T-helper 2 cell (primary cell): ENCODE measurements at places on chromosomes 13 and 19.
A peak's percentile ranks its signal among the peaks of the same experiment; 100 is the strongest.

DNA sequence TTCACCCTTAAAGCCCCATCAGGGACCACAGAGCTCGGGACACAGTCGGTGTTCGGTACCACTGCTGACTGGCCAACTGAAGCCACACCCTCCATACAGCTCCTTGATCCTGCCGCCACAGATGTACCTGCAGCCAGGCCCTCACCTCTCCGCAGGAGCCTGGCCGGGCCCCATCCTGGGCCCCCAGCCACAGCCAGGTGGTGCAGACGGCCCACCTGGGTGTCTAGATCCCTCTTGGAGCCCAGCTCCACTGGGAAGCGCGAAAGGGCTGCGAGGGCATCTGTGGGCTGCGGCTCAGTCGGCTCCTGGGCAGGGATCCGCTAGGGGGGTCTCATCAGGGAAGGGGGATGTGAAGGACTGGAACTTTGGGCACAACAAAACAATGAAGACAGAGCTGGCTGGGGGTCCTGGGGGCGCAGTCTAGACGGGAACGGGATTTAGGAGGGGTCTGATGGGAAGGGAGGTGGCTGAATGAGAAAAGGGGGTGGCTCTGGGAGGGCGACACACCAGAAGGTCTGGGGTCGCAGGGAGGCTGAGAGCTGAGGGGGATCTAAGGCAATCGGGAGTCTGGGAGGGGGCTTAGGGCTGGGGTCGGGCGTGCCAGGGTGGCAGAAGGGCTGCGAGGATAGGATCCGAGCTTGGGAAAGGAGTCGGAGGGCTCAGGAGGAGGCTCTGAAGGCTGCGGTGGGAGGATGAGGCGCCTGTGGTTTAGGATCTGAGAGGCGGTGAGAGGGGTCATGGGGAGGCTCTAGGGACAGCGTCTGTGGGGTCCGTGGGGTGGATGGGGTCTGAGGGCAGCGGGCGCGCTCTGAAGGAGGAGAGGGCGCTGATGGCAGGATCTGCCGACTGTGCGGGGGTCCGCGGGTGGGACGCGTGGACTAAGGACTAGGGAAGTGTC is 15.8 kb downstream of the PRODH2 start:
- no peak for DNase-seq

DNA sequence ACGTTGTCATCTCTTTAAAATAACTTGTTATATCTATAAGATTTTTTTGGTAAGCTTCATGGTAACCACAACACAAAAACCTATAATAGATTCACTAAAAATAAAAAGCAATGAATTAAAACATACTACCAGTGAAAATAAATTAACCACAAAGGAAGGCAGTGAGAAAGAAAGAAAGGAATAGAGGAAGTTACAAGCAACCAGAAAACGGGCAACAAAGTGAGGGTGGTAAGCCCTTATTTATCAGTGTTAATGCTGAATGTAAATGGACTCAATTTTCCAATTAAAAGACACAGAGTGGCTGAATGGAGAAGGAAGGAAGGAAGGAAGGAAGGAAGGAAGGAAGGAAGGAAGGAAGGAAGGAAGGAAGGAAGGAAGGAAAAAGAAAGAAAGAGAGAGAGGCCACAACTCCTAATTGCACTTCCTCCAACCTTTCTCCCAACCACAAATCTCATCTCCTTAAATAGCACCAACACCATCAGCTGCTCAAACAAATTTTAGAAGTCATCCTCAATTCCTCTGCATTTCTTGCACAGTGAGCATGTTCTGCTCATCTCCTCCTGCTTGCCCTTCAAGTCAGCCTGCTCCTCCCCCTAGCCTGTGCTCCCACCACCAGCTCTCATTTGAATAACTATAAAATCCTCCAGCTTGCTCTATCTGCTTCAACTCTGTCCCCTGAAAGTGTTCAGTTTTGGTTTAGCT is 48.6 kb downstream of the CCNA1 start:
- no peak for DNase-seq

DNA sequence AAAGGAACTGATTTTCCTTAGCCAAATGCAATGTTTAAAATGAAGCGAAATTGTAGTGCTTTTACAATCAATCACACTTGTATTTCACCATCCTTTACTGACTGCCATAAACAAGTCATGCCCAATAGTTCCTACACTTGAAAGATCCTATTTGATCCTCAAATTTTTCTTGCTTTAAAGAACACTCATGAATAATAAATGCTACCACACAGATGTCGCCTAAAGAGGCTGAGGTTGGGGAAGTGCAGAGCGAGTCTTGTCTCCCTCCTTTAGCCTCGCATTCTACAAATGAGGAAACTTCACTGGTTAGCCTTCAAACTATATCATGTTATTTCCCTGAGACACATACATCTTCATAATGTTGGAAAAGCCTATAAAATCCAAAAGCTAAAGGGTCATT is 18.7 kb upstream of the AMER2 start:
- no peak for DNase-seq

GRCh38 chr19:49847731-49848696 is 2.9 kb upstream of the PTOV1 start:
- no peak for DNase-seq

DNA sequence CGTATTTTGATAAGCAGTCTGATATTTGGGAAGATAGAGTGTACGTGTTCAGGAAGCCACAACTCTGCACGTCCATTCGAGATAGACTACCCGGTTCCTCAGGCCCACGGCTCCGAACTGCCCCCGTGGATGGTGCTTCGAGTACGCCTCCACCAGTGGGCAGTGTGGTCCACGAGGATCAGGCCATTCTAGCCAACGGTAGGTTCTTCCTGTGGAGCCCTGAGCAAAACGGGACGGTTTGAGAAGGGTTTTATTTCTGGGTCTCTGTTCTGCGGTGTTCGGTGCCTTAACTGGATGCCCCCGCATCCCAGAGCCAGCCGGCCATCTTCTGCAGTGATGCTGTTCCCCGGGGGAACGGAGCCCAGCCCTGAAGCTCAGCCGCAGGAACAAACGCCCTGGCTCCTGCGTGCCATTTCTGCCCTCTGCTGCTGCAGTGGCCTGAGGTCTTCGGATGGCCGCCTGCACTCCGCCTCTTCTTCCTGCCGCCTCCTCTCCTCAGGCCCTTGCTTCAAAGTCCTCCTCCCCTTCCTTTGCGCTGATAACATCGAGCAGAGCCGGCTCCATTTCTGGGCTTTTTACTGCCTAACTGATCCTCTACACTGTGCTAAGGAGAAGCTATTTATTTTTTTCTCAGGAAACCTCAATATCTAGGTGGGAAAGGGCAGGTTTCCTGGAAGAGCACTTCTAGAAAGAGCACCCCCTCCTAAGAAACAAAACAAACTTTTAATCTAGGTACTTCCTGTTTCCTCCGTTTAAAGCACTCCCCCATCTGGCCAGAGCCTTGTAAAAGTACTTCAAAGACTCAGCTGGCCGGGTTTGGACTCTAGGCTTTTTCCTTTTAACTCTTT is 36.2 kb upstream of the SLC46A3 start:
- DNase-seq = no peak

- DNase-seq = no peak
These were observed 35.3 kb downstream of the SOX1 start for GRCh38 chr13:112102243-112102642.

DNA sequence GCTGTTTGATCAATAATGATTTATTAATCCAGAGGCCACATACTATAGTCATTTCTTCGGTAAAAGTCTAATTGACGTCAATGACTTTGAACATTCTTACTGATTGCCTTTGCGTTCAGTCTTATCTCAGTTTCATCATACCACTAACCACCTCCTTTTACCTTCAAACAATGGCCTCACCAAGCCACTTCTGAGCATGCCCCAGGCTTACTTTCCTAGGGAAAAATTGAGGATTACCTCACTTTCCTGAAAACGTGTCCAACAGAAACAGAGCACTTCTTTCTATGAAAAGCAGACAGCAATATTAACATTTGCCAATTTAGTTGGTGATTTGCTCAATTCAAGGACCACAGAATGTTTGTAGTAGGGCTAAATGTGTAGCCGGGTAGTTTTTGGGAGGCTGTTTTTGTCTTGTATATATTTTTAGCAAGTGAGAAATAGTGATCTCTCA is 157.6 kb downstream of the KLF5 start:
- DNase-seq = no peak

GRCh38 chr19:44025217-44025936 is at the start of gene ZNF222:
Gene ZNF222, plus strand, starts transcription at chr19:44025379. Its CDS starts 58 bp downstream, at chr19:44025437.
- DNase-seq = peak; percentile 23

DNA sequence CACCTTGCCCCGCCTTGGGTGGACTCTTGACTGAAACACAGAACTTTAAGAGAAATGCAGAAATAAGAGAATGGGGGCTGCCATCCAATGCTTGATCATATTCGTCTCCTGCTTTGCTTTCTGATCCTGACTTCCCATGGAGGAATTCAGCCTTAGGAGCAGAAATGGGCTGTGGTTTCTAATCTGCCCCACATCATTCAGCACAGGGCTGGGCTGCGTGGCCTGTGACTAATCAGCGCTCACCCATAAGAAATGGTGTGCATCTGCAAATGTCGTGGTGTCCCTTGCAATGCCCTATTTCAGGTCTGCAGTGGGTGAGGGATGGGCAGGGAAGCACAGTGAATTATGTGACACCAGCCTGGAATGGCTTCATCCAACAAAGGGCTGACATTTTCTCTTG is 60.7 kb upstream of the URI1 start:
- DNase-seq = no peak

GRCh38 chr13:81714513-81714912 is 1373.6 kb upstream of the SPRY2 start:
- no peak for DNase-seq

DNA sequence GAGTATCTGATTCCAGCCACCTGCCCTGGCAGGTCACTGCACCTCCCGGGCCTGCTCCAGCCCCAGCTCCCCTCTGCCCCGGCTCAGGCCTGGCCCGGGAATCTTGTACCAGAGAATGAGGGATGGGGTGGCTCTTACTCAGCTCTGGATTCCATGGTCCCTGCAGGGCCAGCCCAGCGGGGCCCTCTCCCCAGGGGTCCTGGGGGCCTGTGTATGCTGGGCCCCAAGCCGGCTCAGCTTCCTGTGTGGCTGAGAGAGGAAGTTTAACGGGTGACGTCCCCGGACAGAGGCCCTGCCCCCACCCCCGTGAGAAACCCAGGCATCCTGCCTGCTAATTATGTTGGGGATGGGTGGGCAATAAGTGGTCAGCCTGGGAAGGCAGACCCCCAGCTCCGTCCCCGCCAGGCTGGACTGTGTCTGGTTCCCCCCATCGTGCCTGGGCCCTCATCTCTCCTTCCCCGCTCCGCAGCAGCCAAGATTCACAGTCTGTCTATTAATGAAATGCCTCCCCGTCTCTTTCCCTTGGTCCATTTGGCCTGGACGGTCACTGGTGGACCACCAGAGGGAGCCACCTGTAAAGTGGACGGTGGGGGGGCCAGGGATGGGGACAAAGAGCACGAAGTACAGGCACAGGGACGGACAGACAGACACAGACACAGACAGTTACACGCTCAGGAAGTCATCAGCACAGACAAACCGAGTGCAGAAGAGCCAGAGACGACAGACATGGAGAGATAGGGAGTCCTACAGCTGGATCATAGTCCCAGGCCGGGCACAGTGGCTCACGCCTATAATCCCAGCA is at the start of gene DENND1C:
TSS of gene DENND1C (minus strand) at position 247 of the 802 bp plus-strand sequence. CDS start at position 155, 92 bp downstream.
- peak; percentile 51 for DNase-seq

DNA sequence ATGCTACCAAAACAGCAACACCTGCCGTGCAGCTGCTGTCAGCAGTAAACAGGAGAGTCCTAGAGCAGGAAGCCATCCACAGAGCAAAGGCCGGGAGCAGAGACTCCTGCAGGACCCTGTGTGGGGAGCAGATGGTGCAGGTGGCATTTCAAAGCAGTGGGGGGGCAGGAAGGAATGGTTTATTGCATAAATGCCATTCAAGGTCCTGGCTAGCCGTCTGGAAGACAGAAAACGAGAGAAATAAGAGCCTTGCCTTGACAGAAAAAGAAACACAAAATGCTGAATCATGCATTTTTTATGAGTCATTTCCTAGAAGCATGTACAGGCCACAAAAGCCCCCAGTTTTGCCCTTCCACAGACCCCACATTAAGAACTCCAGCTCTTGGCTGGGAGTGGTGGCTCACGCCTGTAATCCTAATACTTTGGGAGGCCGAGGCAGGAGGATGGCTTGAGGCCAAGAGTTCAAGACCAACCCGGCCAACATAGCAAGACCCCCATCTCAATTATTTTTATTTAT is 5.4 kb downstream of the RSPH6A start:
- DNase-seq = no peak

DNA sequence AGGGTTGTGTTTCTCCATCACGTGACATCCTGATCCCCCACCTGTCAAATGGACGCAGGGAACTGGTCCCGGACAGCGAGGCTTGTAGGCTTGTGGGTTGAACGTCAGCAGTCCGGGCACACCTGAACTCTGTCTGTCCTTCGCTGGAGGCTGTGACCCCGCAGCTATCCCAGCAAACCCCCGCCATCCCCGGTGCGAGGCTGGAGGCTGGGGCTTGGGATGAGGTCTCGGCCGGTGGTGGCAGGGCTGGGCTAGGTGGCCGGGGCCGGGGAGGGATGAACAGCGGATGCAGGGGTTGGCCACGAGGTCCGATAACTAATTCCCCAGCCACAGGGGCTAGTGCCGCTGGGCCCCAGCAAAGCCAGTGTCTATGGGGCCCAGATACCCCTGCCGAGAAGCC is 8.8 kb downstream of the LSM7 start:
- no peak for DNase-seq

- no peak for DNase-seq
These were observed 216.9 kb downstream of the DNAJC15 start for GRCh38 chr13:43240278-43240677.

DNA sequence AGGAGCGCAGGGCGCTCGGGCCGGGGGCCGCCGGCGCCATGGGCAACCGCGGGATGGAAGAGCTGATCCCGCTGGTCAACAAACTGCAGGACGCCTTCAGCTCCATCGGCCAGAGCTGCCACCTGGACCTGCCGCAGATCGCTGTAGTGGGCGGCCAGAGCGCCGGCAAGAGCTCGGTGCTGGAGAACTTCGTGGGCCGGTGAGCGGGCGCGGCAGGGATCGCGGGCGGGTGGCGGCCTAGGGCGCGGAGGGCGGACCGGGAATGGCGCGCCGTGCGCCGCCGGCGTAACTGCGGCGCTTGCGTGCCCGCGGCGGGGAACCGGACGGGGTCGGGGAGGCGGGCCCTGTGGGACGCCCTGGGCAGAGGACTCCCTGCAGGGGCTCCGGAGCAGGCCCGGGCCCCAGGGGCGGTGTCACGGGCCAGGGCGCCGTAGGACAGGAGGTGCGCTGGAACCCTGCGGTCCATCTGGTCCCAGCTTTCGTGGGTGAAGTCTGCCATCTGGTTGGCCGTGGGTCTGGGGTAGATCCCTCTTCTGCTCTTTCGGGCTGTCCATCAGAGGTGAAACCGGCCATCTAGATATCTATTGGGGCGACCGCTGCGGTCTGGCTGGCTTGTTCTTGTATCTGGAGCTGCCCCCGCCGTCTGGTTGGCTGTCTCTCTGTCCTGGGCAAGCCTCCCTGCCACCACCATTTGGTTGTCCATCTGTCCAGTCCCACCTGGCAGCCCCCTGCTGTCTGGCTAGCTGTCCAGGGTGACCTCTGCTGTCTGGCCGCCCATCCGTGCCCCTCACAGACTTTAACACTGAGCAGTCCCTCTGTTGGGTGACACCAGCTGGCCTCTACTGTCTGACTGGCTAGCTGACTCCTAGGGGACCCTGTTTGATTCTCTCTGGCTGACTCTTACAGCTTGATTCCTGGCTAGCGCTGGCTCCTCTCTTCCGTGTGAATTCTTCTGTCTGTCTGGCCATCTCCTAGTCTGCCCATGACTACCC is 622 bp downstream of the DNM2 start:
- DNase-seq = peak; percentile 40
